ENCODE measurements at places on chromosomes 5 and 9. TPM values are rescaled to one million over a fixed set of nuclear protein-coding genes. Genes with fewer than 3 reads are reported as not detected.

GRCh38 chr5:149381986-149382338, 2.9 kb upstream of the IL17B start:
- DNase-seq, result peak; percentile 89

The IGFBPL1 gene
- not detected for total RNA-seq

- DNase-seq, result no peak
These were observed 487.1 kb downstream of the TLE1 start for GRCh38 chr9:81202292-81202691.

- DNase-seq, result no peak
These were observed 266.5 kb upstream of the EFNA5 start for GRCh38 chr5:107937204-107937603.

GRCh38 chr5:59275510-59276324, 617.8 kb downstream of the PDE4D start:
- DNase-seq, result peak; percentile 12

- no peak for DNase-seq
These were observed 110.8 kb downstream of the FAM174A start for GRCh38 chr5:100646011-100646410.

- DNase-seq, result no peak
These were observed 68.9 kb upstream of the EQTN start for GRCh38 chr9:27365707-27366376.

DNA sequence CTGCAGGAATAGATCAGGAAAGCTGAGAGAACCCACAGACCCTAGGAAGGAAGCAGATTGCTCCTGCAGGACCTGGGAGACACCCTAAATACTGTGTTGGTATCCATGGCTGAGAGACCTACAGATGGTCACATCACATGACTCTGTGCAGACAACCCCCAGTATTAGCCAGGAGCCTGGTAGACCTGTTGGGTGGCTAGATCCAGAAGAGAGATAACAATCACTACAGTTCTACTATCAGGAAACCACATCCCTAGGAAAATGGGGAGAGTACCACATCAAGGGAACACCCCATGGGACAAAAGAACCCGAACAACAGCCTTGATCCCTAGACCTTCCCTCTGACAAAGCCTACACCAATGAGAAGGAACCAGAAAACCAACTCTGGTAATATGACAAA, 24.2 kb upstream of the MELK start:
- no peak for DNase-seq

DNA sequence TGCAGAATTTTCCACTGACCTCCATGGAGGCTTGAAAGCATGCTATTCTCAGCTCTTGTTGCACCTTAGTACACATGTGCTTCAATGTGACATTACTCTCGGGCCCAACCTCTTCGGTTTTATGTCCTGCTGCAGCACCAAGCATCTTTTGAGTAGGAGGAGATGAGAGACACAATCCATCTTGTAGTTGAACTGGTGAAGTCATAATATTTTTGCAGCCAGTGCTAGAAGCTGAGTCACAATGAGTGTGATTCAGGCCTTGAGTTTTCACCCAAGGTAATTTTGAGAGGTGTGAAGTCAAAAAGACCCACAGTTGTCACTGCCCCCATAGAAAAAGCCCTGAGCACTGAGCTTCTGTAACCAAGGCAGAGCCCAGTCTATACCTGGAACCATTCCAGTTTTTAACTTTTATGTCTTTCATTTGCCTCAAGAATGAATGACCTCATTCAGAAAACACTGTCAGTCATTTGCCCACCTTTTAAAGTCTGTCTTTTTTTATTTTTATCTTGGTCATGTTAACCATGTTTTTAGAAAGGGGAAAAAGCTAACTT, 117.7 kb downstream of the ZNF462 start:
- no peak for DNase-seq

DNA sequence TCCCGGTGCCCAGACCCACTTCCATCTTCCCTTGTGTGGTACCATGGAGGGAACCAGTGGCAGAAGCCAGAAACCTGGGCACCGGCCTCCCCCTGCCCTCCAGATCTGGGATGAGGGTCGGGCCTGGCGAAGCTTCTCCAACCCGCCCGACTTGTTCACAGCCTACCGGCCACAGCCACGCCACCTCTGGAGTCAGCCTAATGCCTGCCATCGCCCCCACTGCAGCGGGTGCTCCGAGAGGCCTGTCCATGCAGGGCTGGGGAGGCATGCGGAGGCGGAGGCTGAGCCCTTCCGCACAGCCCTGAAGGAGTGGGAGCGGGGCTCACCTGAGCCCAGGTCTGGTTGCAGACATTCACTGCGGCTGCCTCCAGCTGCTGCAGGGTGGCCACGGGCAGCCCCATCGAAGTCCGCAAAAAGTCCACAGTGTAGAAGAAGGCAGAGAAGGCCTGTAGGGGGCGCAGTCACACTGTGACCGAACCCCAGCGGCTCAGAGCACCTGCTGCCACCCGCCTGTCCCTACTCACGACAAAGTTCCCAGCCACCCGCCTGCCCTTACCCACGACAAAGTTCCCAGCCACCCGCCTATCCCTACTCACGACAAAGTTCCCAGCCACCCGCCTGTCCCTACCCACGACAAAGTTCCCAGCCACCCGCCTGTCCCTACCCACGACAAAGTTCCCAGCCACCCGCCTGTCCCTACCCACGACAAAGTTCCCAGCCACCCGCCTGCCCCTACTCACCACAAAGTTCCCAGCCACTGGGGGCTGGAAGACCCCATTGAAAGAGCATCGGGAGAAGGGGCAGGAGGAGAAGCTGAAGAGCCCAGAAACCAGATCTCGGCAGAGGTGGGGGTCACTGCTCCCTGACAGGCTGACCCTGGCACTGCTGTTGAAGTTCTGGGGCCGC, 3.8 kb upstream of the NPDC1 start:
- DNase-seq, result peak; percentile 58

DNA sequence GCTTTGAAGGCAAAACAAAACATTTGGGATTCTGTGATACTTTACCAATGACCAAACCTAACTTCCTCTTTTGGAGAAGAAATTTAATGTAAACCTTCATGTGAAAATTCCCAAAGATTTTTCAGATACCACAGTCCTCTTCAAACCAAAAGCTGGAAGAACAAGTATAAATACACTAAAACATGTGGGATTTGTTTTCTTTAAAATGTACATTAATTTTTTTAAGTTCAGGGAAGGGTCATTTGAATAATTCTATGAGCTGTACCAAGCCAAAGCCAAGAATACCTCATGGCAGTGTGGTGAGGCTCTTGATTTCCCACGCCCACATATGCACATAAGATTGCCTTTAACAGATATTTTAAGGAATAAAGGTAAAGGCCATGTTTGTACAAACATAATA, 28.4 kb upstream of the ITGA1 start:
- no peak for DNase-seq

- no peak for DNase-seq
These were observed 19.6 kb downstream of the SIL1 start for GRCh38 chr5:139178589-139178917.

DNA sequence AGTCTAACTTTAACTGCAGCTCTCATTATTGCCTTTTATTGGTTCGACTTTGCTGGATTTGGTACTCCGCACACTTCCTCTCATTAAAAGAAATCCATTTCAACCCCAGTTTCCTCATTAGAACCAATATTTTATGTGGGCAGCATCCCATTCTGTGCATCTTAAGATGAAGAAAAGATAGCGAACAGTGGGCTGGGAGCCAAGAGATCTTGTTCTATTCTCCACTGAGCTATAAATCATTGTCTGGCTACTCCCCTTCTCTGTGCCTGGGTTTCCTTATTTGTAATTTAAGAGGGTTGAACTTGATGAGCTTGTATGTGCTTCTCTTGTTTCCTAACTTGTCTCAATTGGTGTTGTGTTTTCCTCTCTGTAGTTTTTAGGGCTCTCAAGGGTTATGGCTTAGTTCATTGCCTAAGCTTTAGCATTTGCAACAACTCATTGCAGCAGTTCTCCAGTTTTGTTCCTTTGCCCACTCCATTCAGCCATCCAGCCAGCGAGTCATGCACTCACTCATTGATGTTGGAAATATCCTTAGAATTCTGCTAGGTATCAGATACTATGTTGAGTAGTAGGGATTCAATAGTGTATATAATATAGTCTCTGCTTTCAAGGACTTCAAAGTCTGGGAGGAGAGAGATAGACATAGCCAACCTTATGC, 273.3 kb upstream of the TNC start:
- no peak for DNase-seq

- DNase-seq, result no peak
These were observed 48.4 kb downstream of the PPARGC1B start for GRCh38 chr5:149778303-149779123.

GRCh38 chr5:147892696-147893296, 13.5 kb downstream of the C5orf46 start:
- no peak for DNase-seq

DNA sequence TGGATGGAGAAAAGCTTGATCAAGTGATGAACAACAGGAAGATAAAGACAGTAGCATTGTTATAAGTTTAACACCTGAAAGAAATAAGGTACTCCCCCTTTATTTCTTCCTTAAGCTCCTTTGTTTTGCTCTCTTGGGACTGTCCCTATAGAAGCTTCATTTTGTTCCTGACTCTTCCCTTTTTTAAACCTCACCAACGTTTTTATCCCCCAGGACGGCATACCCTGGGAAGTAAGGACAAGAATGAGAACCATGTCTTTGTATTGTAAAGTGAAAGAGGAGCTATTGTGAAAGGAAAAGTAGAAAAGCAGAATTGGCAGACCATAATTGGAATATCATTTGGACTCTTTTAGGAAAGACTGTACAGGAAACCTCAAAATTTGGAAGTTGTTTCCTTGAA, 1368.6 kb upstream of the C9orf72 start:
- no peak for DNase-seq

DNA sequence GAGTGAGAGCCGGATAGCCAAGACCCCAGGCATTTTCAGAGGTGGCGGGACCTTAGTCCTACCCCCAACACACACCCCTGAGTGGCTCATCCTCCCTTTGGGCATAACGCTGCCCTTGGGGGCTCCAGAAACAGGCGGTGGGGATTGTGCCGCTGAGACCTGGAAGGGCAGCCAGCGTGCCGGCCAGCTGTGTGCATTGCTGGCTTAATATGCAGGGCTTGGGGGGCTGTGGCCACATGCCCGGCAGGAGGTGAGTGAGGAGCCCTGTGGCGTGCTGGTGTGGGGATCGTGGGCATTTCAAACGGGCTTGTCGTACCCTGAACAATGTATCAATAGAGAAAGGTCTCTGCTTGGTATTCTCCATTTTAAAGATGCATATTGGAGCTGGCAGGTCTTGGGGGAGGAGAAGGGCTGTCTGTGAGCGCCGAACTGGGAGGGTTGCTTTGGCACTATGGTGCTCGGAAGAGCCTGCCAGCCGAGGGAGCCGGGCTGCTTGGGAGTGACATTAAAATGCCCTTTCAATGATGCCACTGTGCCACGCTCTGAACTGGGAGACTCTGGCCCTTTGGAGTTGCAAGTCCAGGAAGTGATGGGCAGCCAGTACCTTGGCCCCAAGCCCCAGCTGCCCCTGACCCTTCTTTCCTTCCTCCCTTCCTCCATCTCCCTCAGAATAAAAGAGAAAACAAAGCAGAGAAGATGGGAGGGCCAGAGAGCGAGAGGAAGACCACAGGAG, 11.2 kb upstream of the OLFM1 start:
- DNase-seq, result no peak

- DNase-seq, result no peak
These were observed 22.1 kb downstream of the ANKRD33B start for GRCh38 chr5:10586008-10586407.

- DNase-seq, result no peak
These were observed 6.2 kb downstream of the COL27A1 start for GRCh38 chr9:114161513-114161912.

The KCNN2 gene
- 1.1 TPM for total RNA-seq

The GLDC gene
- total RNA-seq, result 0.72 TPM

- DNase-seq, result no peak
These were observed 105.7 kb upstream of the ADAMTSL1 start for GRCh38 chr9:18368206-18368605.

- no peak for DNase-seq
These were observed 325.0 kb upstream of the MSX2 start for GRCh38 chr5:174399411-174399810.

GRCh38 chr5:44246986-44247385, 142.2 kb downstream of the FGF10 start:
- DNase-seq, result no peak

The AK8 gene
- total RNA-seq, result 3.0 TPM

- no peak for DNase-seq
These were observed 96.3 kb downstream of the CFAP95 start for GRCh38 chr9:69916950-69917349.

DNA sequence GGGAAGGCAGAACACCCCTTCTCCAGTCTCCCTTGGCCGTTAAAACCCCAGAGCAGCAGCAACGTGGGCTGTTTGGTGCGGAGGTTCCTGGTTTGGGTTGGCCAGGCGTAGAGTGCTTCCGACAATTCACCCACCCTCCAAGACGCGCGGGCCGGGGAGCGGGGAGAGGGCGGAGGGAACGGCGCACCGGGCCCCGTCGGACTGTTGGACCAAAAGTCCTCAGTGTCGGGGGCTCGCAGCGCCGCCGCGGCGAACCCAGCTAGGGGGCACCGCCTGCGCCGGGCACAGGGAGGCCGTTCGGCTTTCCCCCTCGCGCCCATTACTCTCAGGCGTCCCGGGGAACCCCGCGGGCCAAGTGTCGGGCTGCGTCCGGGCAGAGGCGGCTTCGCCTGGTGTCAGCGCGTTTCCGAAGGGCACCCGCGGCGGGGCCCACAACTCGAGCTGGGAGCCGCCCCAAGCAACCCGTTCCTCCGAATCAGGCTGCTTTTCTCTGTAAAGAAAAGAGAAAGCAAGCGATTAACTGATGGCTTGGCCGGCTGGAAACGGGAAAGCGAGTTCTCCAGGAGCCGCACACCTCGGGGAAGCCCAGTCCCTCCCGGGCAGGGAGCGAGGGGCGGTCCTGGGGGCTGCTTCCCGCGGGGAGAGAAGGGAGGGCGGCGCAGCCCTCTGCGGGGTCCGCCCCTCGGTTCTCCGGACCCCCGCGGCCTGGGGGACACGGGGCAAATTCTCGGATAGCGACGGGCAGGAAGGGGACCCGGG, 145.5 kb downstream of the ERCC6L2 start:
- peak; percentile 61 for DNase-seq

The TMEM252 gene
- not detected for total RNA-seq

GRCh38 chr5:169856571-169856970, 123.7 kb downstream of the INSYN2B start:
- DNase-seq, result no peak
